ENCODE measurements at places on chromosomes 2 and 18.

DNA sequence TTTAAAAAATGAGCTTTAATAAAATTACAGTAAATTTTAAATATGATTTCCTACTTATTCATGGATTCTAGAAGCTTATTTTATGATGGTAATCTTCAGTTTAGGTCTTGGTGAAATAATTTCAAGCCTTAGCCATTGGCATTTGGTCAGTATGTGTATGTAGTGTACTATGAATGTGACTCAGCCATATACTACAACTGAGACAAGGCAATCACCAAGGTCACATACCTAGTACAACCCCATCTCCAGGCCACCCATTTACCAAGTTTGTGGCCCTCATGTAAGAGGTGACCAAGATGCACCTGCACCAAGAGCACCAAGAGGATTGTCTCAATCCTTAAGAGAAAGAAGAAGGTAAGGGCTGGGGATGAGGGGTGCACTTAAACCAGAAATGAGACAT lies 54.8 kb upstream of the FRZB start:
- no peak for DNase-seq

DNA sequence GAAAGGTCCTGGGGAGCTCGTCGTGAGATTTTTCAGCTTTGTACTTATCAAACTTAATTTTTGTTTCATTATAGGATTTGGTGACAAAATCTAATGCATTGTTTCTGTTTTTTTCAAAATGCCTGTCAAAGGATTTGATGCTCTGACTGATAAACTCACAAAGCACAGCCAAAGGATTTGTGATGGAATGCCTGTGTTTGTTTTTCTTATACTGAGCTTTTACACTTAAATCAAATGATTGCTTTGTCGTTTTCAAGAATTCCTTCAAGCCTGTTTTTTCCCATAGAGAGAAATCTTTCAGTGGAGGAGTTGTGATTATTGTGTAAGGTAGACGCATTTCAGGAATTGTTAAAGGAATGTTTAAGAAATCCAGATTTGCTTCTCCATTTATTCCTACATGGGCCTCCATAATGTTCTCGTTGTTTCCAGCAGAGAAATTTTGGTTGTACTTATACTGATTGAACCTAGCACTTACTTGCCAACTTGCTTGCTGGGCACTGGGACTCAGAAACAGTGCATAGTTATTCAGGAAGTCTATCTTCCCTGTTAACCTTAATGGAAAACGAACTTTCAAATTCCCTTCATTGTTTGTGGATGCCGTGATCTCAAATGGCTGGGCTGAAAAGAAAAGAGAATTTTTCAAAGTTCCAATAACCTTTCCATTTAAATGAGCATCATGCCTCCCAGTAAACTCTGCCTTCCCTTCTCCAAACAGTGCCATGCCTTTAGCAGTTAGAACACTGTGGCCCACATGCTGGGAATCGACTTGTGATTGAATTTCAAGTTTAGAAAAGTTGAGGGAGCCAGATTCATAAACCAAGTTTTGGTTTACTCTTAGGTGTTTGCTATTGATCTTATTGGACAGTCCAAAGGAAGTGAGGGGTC lies 36.5 kb downstream of the APOB start:
- no peak for DNase-seq

GRCh38 chr2:17148407-17149145 lies 369.7 kb downstream of the RAD51AP2 start:
- no peak for DNase-seq

GRCh38 chr2:20211860-20212458 lies 13.0 kb downstream of the SDC1 start:
- DNase-seq, result no peak

- DNase-seq, result no peak
Observed at GRCh38 chr2:166167449-166167848, 39.6 kb upstream of the SCN1A start.

DNA sequence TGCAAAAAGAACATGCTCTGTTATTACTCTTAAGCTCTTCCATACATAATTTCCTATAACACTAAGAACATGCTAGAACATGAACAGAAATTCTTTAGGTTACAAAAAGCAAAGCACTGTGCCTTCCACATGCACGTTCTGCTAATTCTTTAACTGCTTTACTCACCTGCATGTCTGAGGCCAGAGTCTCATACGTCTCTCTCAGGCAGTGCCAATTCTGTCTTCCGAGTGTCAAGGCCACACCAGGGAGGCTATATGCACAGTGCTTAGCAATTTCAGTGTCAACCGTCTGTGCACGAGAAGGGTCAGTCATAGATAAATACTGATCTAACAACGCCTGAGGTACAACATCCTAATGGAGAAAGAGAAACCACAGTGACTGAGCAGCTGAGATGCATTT lies 55.1 kb downstream of the PPP4R1 start:
- no peak for DNase-seq

DNA sequence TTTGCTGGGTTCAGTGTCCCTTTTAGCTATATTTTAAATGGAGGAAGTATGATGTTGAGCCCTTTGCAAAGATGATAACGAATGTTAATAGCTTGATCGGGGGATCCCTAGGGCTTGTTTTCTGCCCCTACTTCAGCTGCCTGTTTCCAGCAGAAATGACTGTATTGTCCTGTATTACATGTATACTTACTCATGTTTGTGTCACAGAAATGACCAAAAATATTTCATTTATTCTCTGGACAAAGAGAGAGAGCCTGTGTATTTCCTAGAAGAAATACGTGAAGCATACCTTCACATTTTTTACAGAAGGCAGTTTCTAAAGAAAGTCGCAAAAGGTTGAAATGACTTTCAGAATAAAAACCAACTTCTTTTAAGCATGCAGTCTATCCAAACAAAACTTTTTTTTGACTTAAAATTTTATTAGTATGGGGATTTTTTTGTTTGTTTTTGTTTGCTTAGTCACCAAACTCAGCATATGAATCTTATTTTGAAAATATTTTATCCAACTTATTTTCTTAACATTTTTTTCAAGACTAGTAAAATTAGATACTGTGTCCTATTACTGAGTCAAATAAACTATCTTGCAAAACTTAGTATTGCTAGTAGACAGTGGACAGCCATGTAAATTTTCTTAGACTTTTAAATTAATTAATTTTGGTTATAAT lies 68.9 kb downstream of the PTRHD1 start:
- DNase-seq, result no peak

DNA sequence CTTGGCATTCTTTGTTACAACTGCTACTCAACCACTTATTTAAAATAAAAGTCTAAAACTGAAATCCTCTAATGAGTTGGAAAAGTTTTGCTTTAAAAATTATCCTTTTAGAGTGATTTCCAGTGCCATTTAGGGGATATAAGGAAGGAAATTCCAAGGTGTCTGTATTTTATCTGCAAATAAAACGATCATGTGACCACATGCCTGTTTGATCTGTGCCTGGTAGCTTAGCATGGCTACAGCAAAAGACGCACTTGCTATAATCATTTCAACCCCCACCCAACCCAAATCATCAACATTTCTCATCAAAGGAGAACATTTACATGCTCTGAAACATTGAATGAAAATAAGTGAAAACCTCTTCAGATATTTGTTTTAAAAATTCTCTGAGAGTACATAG lies 615.1 kb downstream of the IRS1 start:
- DNase-seq, result no peak

DNA sequence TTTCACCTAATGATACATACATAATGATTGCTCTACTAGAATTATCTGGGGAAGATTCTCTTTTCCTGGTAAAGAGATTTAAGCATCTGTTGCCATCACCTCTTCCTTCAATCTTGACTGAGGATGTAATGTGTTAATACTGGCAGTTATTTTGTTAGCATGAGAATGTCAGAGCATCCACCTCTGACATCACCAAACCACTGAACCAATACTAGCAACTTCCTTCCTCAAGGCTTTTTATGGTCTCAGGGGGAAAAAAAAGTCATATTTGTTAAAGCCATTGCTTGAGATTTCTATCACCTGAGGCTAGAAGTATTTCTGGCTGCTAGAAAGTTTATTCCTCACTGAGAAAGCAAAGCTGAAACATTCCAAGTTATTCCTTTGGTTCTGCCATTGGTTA lies 48.5 kb downstream of the DSEL start:
- DNase-seq, result no peak

GRCh38 chr2:20355131-20355530 lies 4.5 kb upstream of the PUM2 start:
- no peak for DNase-seq

DNA sequence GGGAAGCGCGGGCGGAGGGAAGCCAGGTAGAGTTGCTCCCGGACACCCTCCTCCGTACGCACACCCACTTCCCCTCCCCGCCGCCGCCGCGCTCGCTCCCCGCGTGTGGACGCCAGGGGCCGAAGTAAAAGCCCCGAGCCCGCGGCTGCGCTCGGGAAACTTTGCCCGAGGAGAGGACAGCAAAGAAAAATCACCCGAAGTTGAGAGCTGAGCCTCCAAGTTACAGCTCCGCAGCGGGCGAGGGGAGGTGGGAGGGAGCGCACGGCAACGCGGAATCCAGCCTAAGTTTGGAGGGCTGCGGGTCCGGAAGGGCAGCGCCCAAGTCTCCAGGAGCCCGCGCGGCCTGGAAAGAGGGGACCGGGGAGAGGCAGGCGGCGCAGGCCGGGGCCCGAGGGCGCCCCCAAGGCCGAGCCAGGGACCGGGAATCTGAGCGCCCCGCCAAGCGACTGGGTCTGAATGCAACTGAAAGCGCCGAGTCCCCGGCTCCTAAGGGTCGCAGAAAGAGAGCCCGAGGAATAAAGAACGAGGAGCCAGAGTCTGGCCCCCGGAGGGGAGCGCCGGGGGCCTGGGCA lies 706 bp upstream of the BCL11A start:
- DNase-seq, result peak; percentile 44

GRCh38 chr18:7566244-7566566 lies 911 bp upstream of the PTPRM start:
- DNase-seq, result no peak

DNA sequence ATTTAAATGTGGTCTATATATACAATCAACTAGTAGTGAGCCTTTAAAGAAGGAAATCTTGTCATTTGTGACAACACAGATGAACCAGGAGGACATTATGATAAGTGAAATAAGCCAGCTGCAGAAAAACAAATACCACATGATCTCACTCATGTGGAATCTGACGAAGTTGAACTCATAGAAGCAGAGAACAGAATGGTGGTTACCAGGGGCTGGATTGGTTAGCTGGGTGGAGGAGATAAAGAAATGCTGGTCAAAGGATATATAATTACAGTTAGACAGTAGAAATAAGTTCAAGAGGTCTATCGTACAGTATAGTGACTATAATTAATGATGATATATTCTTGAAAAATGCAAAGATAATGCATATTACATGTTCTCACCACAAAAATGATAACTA lies 267.9 kb downstream of the FBXO15 start:
- DNase-seq, result no peak

GRCh38 chr2:168075446-168075845 lies 171.9 kb downstream of the STK39 start:
- DNase-seq, result no peak

DNA sequence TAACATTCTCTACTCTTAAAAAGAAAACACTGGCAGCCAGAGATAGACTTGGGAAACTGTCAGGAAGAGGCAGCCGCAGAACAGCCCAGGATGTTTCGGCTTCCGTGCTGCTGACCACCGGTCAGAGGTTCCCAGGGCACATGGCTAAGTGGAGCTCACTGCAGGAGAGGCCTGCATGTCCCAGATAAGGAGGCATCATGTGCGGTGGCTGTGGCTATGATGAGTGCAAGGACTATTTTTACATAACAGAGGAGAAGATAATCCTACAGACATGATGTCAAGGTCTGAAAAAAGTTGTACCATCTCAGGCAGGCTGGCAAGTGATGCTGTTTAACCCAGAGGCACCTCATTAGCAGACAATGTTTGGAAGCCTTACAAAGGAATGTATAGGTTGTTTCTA lies 252.3 kb downstream of the CYRIA start:
- DNase-seq, result no peak

GRCh38 chr18:48293954-48294898 lies 115.0 kb downstream of the ZBTB7C start:
- DNase-seq, result no peak

GRCh38 chr2:80365762-80366161 lies 61.2 kb upstream of the LRRTM1 start:
- no peak for DNase-seq
